SK-N-DZ (cell line): ENCODE measurements at places on chromosomes 7 and 10.
A peak's percentile ranks its signal among the peaks of the same experiment; 100 is the strongest.

DNA sequence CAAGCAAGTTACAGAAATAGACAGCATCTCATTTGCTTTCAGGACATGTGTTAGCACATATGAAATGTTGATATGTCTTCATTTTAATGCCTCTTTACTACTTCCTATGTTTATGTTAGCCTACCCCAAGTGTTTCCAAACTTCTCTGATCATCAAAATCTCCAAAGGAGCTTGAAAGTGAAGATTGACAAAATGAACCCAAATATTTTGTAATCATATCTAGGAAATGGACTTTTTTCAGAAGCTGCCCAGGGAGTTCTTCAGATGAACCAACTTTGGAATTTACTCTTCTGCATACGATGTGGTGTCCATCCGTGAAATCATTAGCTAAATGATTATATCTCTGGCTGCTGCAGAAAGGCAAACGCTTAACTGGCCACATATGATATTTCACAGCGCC lies 101.2 kb upstream of the AOAH start:
- no peak for DNase-seq

DNA sequence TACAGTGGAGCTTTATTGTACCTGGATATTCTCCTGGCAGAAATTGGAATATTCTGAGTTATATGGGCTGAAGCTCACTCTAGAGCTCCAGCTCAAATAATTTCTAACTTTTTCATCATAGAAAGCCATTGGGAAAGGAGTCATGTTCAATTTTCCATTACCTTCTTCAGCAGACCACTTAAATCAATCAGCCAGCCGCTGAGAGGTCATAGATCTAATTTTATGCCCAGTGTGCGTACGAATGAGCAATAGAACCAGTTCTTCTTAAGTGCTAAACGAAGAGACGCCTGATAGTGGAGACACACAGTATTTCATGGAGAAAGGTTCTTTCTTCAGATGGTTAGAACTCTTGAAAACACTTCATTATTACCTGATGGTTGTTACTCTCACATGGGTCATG lies 35.0 kb upstream of the DNAJB12 start:
- peak; percentile 65 for DNase-seq

- DNase-seq, result peak; percentile 79
Observed at GRCh38 chr7:36037121-36037662, 115.9 kb upstream of the EEPD1 start.

DNA sequence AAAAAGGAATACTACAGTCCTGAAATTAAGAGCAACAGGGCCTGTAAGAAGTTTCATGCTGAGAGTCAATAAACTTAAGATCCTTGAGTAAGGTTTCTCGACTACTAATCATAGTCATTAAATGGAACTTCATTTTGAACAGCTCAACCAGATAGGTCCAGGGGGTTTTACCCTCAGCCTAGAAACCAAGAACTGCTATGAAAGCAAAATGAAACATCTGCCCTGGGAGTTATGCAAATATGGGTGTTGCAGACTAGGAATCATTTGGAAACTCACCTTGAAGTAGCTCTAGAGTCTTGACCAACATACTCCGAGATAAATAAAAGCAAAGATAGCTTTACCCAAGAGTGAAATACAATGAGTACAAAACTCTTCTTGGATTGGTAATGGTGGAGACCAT lies 128.0 kb downstream of the HGF start:
- DNase-seq, result no peak

DNA sequence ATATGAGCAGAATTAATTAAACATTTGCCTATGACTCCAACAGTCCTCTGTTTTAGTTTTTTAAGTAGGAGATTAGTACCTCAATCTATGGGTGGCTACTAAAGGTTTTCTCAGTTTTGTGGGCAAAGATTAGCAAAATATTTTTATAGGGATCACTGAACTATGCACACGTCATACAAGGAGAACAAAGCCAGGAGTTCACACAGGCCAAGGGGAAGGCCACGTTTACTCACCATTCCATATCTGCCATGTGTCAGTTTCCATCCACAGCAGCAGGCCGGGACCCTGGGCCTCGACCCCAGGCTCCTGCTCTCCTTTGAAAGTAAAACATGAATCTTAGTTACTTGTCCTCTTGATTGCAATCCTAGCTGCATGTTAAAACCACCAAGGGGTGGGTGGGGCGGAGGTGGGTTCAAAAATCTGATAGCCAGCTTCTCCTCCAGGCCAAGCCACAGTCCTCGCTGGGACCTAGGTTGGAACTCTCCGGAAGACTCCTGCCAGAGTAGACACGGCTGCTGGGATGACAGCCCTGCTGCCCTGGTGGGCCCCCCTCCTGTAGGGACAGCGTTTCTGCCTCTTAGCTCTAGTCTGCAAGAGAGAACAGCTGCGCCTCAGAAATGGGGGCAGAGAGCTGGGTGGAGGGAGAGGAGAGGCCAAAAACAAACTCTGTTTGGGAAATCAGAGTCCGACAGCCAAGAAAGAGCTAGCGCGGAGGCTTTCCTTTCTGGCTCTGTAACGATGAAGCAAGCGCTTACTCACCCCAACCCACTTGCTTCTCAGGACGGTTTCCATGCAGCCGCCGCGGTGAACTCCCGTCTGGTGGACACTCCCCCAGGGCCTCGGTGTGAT lies 35.6 kb downstream of the PITRM1 start:
- DNase-seq, result no peak

GRCh38 chr7:44977304-44977958 lies 1.4 kb downstream of the MYO1G start:
- no peak for DNase-seq

- no peak for DNase-seq
Observed at GRCh38 chr7:42065942-42066341, 171.1 kb downstream of the GLI3 start.

- no peak for DNase-seq
Observed at GRCh38 chr10:8102708-8103401, 48.4 kb downstream of the GATA3 start.

DNA sequence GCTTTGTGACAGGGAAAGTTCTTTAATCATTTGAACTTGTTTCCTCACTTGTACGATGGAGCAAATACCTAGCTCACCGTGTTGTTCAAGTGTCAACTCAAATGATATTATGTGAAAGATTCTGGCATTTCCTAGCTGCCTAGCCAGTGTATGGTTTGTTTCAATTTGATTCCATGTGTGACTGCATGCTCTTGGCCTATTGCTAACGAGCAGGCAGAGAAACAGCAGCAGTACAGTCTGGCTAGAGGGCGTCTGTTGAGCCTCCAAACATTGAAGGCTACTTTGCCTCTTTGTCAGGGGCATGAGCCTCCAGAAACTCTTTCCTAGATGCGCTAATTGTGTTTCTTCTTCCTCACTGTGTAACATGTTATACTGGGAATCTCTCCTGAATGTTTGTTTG lies 417.4 kb downstream of the EXOC4 start:
- peak; percentile 65 for DNase-seq

DNA sequence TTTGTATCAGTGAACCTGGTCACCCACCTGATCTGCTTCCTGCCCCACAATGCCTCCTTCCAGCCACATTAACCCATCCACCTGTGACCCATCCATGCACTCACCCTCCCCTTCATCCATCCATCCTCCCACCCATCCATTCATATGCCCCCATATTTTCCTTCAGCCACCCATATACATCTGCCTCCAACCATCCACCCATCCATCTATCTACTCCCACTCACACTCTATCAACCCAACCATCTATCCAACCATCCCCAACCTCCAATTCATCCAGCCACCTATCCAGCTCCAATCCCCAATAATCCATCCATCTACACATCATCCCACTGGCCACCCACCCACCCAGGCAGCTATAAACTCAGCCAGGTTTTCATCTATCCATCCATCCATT lies 51.0 kb downstream of the GRID1 start:
- DNase-seq, result no peak

- DNase-seq, result no peak
Observed at GRCh38 chr10:14009371-14010100, 321.2 kb downstream of the FRMD4A start.

DNA sequence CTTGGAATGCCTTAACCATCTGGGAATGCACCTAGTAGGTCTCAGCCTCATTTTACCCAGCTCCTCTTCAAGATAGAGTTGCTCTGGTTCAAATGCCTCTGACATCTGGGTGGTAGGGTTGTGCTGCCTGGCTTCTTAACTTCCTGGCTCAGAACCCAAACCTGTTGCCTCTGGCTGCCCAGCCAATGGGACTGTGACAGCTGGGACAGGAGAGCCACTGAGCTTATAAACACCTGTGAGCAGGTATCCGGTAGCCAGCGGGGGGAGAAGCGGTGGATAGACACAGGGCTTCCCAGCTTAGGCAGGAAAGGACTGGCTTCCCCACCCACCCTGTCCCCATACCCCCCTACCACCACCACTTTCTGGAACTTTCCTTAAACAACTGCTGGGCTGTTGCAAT lies 115.8 kb upstream of the CARD11 start:
- DNase-seq, result no peak

- no peak for DNase-seq
Observed at GRCh38 chr10:78339251-78339650, 305.6 kb downstream of the RPS24 start.

DNA sequence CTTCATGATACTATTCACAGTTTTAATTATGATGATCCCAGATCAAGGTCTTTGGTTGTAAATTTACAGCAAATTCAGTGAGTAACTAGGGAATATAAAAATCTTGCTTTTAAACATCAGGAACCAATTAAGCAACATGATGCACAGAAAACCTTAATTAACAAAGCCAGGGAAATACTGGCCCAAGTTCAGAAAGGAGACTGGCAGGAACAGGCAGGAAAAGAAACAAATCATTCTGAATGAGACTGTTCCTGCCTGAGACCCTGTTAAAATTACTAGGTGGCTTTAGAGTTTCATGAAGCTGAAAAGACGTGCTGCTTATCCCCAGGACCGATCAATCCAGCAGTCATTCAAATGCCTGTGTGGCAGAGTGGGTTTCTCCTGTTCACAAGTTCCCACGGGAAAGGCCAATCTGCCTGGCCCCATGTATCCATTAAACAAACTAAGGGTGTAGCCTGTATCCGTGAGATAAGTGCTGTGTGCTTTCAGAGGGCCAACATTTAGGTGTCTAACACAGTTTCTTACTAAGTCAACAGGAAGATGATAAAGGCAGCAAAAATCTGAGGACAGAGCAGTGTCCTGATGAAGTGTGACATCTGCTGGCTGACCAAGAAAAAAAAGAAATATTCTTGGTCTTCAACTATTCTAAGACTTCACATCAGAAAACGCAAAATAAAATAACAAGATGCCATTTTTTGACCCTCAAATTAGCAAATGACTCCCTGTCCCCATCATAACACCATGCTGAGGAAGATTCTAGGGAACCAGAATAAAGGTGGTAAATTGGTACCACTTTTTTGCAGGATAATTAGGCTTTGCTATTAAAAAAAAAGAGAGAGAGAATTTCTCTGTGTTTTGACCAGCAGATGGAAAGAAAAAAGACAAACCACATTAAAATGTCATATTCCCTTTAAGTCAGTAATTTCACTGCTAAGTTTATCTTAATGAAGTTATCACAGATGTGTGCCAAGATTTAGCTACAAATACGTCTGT lies 34.2 kb downstream of the PUS7 start:
- peak; percentile 9 for DNase-seq

GRCh38 chr7:37405128-37405527 lies 43.5 kb downstream of the ELMO1 start:
- no peak for DNase-seq

DNA sequence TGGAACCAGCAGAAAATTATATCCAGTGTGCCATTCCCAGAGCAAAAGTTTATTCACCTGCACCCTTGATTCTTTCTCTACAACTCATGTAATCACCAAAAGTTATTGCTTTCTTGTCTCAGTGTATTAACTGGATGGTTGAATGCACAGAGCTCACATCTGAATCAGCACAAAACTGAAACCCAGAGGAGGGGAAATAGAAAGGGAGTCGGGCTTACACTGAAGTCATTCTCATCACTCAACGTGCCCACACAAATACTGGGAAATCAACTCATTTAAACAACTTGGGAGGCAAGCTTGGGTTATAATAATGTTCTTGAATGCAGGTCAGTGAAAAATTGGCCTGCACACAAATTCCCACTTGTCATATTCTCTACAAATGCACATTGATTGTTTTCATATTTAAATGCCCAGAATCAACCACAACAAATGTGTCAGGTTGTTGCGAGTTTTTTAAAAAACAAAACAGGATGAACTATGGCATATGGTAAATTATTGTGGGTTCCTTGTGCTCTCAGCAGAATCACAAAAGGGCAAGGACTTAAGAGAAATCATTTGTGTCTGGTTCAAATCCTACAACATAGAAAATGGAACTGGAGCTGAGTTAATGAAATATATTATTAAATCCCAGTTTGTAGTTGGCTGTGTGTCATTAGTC lies 125.9 kb upstream of the NOBOX start:
- no peak for DNase-seq

DNA sequence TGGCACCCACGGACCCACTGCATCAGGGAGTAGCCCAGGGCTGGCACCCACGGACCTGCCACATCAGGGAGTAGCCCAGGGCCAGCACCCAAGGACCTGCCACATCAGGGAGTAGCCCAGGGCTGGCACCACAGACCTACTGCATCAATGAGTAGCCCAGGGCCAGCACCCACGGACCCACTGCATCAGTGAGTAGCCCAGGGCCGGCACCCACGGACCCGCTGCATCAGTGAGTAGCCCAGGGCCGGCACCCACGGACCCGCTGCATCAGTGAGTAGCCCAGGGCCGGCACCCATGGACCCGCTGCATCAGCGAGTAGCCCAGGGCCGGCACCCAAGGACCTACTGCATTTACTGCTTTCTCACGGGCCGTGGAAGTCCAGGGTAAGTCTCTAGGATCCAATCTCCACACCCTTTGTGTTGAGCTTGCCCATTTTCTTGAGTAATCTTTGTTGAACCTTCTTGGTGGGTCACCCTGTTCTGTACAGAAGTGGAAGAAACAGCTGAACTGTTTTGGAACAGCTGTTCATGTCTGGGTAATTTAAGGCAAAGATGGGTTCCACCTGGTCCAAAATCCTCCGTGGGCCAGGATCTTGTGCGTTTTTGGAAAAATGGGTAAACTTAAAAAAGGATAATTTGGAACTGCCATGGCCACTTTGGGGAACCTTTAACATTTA lies 69.0 kb downstream of the VIPR2 start:
- no peak for DNase-seq

DNA sequence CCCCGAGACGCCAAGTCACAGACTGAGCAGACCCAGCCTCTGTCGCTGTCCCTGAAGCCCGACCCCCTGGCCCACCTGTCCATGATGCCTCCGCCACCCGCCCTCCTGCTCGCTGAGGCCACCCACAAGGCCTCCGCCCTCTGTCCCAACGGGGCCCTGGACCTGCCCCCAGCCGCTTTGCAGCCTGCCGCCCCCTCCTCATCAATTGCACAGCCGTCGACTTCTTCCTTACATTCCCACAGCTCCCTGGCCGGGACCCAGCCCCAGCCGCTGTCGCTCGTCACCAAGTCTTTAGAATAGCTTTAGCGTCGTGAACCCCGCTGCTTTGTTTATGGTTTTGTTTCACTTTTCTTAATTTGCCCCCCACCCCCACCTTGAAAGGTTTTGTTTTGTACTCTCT lies 215.6 kb downstream of the TCF7L2 start:
- no peak for DNase-seq
